ENCODE measurements at places on chromosomes 6 and 20.

DNA sequence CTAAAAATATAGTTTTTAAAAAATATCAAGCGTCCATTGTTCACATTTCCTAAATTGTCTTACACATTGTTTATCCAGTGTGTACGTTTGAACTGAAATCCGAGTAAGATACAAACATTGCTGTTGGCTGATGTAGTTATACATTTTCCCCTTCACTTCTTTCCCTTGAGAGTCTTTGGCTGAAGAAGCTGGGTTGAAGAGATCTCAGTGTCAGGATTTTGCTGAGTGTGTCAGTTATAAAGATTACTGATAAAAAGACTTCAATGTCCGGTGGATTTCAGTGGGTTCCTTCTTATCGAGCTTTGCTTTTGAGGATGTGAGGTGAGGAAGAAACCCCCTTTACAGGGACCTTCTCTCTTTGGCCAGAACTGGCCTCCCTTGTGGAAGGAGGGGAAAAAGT is 20.5 kb downstream of the RFPL4B start:
- DNase-seq = no peak

GRCh38 chr6:12280902-12281301 is 9.3 kb upstream of the EDN1 start:
- DNase-seq = no peak

GRCh38 chr6:136549300-136550044 is 750 bp downstream of the MAP7 start:
- peak; percentile 34 for DNase-seq

GRCh38 chr20:11895861-11896387 is 21.8 kb upstream of the BTBD3 start:
- DNase-seq = no peak

DNA sequence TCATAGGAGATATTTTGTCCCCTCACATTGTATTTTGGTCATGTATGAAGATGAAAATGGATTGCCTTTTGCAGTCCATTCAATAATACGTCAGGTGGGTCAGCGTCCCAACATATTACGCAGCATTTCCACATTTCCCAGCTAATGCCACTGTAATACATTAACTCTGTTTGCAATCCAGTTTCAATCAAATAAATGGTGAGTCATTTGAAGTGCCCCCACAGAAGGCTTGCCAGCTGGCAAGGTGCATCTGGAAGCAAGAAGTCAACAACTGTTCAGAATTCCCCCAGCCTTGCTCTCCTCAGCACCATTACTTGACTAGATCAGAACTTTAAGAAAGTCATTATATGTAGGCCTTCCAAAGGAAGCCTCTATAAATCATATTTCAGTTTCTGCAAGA is 50.4 kb downstream of the PHACTR1 start:
- no peak for DNase-seq

DNA sequence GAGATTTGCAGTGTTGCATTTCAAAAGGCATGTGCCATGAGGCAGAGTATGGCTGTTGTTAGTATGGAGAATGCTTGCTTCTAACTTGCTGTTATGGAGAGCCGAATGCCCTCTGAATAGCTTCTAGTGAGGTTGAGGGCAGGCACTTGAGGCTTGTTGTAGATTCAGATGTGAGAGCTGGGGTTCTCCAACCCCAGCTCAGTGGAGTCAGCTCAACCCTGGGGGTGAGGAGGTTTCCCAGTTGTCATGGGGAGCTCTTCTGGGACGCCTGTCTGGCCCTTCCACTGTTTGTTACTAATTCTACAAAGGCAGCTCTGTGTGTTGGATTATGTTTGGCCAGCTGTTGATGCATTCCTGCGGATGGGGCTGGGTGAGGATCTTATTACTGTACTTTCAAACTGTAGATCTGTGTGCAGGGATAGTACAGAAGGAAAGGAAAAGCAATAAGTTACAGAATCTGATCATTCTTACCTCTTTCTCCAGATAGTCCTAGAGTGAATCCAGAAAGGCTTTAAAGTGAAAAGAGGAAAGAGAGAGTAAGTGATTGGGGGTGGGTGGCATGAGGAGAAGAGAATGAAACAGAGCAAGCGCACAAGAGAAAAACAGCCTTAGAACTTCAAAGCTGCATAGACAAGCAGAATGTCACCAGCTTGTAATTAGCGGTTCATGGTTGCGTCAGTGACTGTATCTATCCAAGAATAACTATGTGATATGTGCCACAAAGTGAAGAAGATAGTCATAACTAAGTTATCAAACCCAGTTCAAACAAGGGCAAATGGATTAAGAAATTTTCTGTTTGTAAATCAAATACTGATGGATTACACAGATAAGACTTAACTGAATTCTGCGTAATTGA is 148.7 kb downstream of the PRL start:
- no peak for DNase-seq

- no peak for DNase-seq
Measured at GRCh38 chr20:1711826-1712601, 54.4 kb upstream of the SIRPG start.

GRCh38 chr6:123965894-123966293 is 162.2 kb downstream of the NKAIN2 start:
- no peak for DNase-seq

GRCh38 chr6:134934793-134935485 is 15.0 kb downstream of the ALDH8A1 start:
- DNase-seq = no peak

GRCh38 chr6:105189026-105189820 is 9.4 kb upstream of the POPDC3 start:
- no peak for DNase-seq

GRCh38 chr6:119344306-119344705 is 5.3 kb downstream of the MAN1A1 start:
- no peak for DNase-seq

- DNase-seq = no peak
Measured at GRCh38 chr6:131890091-131890490, 61.1 kb downstream of the CCN2 start.

GRCh38 chr20:17530716-17531664 is at the start of gene BFSP1:
Gene BFSP1 (minus strand): TSS chr20:17531379. CDS start chr20:17531329, 50 bp downstream.
- DNase-seq = peak; percentile 45

DNA sequence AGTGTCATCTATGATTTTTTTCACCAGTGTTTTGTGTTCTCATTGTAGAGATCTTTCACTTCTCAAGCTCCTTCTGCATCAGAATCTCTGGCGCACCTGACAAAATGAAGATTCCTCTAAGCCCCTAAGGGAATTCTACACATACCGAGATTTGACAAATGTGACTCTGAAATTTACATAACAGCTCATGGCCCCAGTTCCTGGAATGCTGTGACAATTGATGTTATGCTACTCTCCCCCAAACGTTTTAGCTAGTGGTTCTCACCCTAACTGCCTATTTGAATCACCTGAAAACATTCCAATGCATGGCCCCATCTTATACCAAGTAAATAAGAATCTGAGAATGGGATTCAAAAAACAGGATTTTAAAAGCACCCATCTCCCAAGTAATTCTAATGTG is 162.1 kb upstream of the FKBP1C start:
- no peak for DNase-seq

GRCh38 chr20:34300809-34301586 is 2.2 kb downstream of the AHCY start:
- DNase-seq = no peak

DNA sequence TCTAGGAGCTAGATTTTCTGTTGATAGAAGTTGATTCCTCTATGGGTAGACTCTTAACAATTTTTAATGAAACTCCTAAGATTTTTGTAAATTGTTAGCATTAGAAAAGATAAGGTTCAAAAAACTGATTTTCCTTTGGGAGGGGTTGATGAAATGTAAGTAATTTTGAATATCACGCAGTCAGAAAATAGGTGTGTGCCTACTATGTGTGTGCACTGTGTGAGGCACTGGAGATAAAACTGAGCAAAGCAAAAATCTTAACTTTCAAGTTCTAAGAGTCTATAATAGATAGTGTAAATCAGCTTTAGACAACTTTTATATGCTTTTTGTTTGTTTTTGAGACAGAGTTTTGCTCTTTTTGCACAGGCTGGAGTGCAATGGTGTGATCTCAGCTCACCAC is 53.3 kb downstream of the FAM217A start:
- no peak for DNase-seq

DNA sequence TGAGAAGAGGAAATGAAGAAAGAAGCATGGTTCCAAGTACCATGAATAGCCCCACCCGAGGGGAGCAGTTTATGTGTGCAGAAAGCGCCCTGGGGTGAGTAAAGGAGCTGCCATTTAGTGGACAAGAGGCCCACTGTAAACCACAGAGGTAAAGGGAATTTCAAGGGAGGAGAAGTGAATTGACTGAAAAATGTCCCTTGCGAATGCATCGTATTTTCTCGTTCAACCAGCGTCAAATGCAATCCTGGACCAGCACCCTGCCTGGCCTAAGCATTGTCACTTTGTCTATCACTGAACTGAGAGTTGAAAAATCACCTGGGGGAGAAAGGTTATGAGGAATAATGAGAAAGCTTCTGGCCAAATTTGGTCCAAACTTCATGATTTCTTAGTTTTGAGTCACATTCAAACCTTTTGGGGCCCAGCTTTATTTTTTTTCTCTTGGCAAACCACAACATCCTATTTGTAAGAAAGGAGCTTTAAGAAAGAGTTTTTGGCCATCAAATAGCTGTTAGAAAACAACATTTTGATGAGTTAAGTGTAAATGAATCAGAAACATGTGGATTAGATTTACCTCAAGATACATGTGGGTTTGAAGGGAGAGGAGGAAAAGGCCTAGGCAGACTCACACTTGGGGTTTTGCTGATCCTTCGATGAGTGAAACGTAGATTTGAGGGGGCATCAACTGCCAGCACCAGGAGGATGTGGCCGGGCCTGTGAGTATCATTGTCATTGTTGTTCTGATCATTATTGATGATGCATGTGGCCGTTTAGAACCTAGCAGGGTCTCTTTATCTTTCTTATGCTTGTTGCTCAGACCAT is 214.0 kb downstream of the CLIC5 start:
- DNase-seq = no peak

- no peak for DNase-seq
Measured at GRCh38 chr6:38352636-38353035, 287.1 kb downstream of the BTBD9 start.

DNA sequence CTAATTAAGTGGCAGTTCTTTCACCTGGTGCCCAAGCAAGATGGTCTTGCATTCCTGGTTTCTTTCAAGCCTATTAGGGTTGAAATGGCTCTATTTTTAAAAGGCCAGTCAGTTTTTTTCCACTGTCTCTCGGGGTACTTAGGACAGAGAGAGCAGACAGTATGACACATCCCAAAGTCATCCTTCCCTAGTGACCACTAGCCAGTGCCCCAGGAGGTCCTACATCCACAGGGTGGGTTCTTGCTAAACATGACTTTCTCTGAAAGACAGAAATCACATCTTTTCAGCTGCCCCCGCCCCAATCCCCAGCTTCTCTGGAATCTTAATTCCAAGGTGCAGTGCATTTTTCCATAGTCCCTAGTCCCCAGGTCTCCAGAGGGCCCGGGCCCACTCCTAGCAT is 192.4 kb downstream of the SLC24A3 start:
- DNase-seq = no peak

Measured in progenitor cell of endocrine pancreas (in vitro differentiated cells).